Activated naive CD4-positive, alpha-beta T cell treated with anti-CD3 and anti-CD28 coated beads, Interleukin-2, amount 10 ng/mL, durations not matched to agents 5 hours and 36 hours (primary cell): ENCODE measurements at places on chromosomes 2 and 18. TPM values are rescaled to one million over a fixed set of nuclear protein-coding genes. Genes with fewer than 3 reads are reported as not detected.

Gene HOXD11
- total RNA-seq, result not detected

Gene ECEL1
- total RNA-seq, result not detected

Gene C2orf72
- 0.35 TPM for total RNA-seq

Gene KCNG2
- total RNA-seq, result not detected

Gene SP5
- total RNA-seq, result not detected

Gene CCDC85A
- total RNA-seq, result not detected

Gene COL6A3
- 0.43 TPM for total RNA-seq

Gene UGT1A4
- total RNA-seq, result not detected

Gene AQP12A
- total RNA-seq, result not detected

Gene MAPK4
- total RNA-seq, result not detected

Gene CCL20
- total RNA-seq, result not detected

Gene CFAP65
- total RNA-seq, result not detected

Gene PIEZO2
- not detected for total RNA-seq

Gene CDCA7
- total RNA-seq, result 80.3 TPM

Gene ANKRD30B
- total RNA-seq, result not detected

Gene FEV
- not detected for total RNA-seq

Gene IL37
- total RNA-seq, result 0.50 TPM

Gene SCTR
- total RNA-seq, result not detected
